Activated T-helper 1 cell treated with anti-CD3 and anti-CD28 coated beads, Interleukin-12 subunit alpha, Interleukin-12 subunit beta, Interleukin-2, Interleukin-4 antibody, amounts not matched to agents 30 ng/mL and 10 ng/mL and 1 ng/mL, durations not matched to agents 14 hours and 24 hours and 36 hours (primary cell): ENCODE measurements at places on chromosomes 7 and 10.

DNA sequence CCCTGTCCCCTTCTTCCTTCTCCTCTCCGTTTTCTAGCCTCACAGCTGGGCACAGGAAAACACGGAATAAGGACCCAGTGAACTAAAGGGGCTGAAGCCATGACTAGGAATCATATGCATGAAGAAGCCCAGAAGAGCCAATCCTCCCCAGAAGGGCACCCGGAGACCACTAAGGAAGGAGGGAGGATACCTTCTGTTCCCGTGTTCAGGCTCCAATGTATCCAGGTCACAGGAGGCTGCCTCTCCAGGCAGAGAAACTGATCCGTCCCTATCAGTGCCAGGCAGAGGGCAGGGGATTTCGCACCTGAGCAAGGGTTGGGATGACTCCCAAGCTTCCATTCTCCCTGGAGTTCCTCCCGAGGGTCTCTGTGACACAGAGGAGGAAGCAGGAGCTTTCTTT is 246.6 kb downstream of the SNX10 start:
- DNase-seq: no peak

- DNase-seq: no peak
Measured at GRCh38 chr7:66679633-66680244, 51.1 kb downstream of the KCTD7 start.

DNA sequence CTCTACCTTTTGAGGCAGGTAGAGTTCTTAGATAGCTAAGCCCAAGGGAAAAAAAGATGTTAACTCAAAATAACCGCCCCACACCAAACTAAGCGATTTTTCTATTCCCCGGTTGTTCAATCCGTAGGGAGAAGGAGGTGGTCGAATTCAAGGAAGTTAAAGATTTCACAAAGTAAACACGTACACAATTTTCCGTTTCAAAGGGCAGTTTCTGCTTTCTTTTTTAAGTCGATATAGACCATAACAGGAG is 842 bp downstream of the KBTBD2 start:
- DNase-seq: no peak

- DNase-seq: no peak
Measured at GRCh38 chr7:64886956-64887545, 16.0 kb upstream of the ZNF273 start.

DNA sequence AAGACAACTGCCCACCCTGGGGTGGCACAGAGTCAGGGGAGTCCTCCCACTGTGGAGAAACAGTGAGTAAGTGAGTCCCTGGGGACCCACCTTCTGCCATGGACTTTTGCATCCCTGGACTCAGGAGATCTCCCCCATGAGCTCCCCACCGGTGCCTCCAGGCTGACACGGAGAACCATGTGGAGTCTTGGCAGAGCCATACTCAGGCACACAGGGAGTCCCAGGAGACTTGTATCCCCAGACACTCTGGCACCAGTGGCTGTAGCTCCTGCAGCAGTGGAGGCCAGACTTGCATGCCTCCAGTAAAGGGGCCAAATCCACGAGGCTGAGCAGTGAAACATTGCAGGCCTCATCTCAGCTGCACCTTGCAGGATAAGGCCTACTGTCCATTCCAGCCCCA is 791.4 kb downstream of the PCDH15 start:
- no peak for DNase-seq

GRCh38 chr7:22426463-22427094 is 69.6 kb upstream of the RAPGEF5 start:
- DNase-seq: no peak

GRCh38 chr10:130244031-130244927 is 108.1 kb downstream of the GLRX3 start:
- DNase-seq: no peak

- no peak for DNase-seq
Measured at GRCh38 chr7:78175330-78176100, 376.9 kb downstream of the PHTF2 start.
